ENCODE measurements at places on chromosomes 5 and 9.
A peak's percentile ranks its signal among the peaks of the same experiment; 100 is the strongest.

DNA sequence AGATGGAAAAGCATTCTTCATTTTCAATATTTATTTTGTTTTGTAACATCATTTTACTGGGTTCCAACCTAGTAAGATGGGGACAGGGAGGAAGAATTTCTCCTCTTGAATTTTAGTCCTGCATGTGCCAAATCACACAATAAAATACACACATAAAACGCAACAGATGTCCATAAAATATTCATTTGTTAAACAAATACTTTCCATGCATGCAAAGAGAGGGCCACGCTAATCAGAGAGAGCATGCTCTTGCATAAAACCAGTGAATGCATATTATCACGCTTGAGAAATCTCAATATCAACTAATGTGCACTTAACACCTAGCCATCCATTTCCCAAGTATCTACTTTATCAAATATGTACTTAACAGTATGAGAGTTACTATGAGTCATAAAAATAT lies 212.6 kb upstream of the TARS1 start:
- DNase-seq = no peak

GRCh38 chr9:2173861-2174260 lies 158.7 kb downstream of the SMARCA2 start:
- no peak for DNase-seq

DNA sequence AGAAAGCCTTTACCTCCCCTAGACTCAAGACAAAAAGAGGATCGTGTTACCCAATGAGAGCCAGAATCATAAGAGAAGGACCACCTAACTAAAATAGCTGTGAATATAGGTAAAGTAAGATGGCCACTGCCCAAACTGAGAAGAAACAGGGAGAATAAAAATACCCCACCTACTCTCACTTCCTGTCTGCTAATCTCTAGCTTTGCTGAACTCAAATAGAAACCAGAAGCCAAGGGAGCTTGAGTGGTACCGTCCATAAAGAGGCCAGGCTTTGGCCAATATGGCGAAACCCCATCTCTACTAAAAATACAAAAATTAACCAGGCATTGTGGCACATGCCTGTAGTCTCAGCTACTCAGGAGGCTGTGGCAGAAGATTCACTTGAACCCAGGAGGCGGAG lies 123.0 kb upstream of the FST start:
- DNase-seq = no peak

DNA sequence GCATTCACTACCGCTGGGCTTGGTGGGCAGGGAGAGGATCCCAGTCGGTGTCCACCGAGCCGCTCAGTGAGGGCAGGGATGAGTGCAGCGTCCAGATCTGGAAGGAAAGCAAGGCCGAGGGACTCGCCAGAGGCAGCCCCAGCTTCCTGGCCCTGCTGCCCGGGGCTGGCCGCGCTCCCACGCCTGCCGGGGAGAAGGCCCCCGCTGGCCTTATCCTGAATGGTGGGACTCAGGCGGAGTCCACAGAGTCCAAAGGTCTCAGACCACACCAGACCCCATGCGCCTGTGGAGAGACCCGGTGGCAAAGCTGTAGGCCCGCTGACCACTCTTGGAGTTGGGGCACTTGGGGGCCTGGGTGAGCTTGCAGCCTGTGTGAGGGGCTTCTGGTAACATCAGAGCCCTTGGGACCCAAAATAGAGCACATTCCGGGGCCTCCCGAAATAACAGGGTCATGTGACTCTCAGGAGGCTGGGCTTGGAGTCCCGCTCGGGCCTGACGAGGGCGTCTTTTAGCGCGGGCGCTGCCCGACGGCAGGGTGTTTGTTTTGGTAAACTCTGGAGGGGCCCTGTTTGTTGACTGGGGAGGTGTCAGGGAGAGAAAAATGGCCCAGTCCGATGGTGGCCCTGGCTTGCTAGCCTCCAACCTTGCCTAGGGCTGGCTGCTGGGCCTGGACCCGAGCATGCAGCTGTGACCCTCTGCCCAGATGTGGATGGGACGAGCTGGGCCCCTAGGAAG lies 2.8 kb downstream of the RXRA start:
- no peak for DNase-seq

DNA sequence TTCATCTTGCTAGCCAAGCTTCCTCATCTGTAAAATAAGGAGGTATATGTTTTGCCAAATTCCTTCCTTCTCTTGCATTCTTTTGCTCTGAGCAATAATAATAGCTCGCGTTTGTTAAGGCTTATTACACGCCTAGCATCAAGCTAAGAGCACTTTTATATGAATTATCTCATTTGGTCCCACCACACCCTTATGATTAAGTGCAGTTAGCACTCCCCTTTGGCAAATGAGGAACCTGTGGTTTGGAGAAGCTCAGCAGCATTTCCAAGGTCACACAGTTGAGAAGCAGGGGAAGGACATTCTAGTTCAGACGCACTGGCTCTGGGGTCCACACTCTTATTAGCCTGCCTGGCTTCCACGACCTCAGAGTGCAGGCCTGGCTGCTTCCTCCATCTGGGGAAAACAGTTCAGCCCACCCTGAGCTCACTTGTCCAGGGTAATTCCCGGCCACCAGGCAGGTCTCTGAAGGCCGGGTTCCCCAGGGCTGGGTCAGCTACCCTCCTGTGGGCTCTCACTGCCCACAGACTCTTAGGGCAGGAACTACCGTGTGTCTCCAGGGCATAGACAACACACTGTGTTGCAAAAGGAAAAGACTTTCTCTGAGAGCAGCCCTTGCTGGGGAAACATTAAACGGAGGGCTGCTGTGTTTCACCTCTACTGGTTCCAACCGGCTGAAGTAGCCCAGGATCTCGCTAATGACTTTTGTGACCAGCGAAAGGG lies 9.9 kb upstream of the FBP1 start:
- peak; percentile 42 for DNase-seq

- no peak for DNase-seq
Measured at GRCh38 chr9:38229104-38229500, 160.1 kb upstream of the SHB start.

- DNase-seq = peak; percentile 28
Measured at GRCh38 chr9:124030969-124031451, 19.4 kb downstream of the LHX2 start.

- no peak for DNase-seq
Measured at GRCh38 chr9:124489222-124489621, 18.0 kb downstream of the NR5A1 start.

GRCh38 chr5:159581502-159582249 lies 251.4 kb upstream of the IL12B start:
- DNase-seq = peak; percentile 91

DNA sequence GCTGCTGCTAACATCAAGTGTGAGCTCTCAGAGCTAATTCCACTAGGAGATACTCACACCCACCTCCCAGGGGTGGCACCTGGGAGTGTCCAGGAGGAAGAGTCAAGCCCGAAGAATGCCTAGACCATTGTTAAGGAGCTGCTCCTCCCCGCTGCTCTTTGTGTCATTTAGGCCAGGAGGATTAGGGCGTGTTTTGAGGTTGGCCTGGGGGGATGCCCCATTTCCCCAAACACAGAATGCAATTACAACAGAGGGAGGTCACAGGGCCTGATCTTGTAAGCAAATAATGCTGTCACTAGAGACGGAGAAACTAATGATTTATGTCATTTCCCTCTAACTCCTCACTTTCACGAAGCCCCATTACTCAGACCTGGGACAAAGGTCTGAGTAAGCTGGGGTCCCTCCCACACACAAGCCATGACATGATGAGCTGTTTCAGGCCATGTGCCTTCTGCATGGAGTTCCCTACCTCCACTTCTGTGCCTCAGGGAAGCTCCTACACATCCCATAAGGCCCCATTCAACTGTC lies 312.5 kb downstream of the ACTL7B start:
- DNase-seq = no peak

DNA sequence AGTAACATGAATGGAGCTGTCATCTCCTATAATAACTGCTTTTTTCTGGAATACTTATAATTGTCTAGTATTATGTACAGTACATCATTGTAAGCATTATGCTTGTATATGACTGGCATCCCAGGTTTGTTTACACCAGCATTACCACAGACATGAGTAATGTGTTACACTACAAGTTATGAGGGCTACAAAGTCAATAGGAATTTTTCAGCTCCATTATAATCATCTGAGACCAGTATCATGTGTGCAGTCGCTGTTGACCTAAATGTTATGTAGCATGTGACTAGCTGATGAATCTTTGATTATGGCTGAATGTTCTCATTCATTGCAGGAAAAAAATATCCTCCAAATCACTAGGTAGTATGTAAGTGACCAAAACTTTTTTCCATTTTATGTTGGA lies 2.2 kb downstream of the ZCCHC9 start:
- DNase-seq = peak; percentile 27

- DNase-seq = no peak
Measured at GRCh38 chr9:88435336-88435735, 47.1 kb downstream of the SPIN1 start.

DNA sequence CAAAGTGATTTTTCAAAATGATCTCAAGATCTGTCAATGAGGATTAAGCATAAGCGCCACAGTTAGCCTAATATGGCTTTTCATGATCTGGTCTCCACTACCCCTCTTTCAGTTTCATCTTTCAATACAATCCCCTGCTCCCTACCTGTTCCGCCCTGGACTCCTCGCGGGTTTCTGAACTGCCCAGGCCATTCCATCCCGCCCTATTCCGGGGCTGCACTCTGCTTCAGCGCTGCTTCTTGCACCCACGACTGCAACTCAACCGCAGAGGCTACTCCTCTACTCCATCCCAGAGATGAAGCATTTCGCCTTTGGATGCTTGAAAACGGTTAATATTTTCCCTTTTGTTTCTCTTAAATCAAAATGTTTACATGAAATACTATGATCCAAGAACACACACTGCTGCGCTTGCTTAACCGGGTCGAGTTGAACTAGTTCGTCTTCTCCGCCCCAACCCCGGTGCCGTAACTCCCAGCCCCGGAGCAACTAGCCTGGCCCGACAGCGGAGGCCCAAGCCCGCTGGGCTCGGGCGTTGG lies 716 bp upstream of the OTULIN start:
- DNase-seq = no peak

- DNase-seq = no peak
Measured at GRCh38 chr9:18822850-18823249, 210.2 kb downstream of the SAXO1 start.

GRCh38 chr9:128215491-128216409 lies 12.6 kb downstream of the DNM1 start:
- peak; percentile 85 for DNase-seq

- DNase-seq = no peak
Measured at GRCh38 chr5:141135718-141136266, 786 bp downstream of the PCDHB5 start.

- no peak for DNase-seq
Measured at GRCh38 chr5:77251921-77252320, 41.4 kb downstream of the PDE8B start.

- DNase-seq = no peak
Measured at GRCh38 chr5:77316871-77317661, 106.6 kb downstream of the PDE8B start.

DNA sequence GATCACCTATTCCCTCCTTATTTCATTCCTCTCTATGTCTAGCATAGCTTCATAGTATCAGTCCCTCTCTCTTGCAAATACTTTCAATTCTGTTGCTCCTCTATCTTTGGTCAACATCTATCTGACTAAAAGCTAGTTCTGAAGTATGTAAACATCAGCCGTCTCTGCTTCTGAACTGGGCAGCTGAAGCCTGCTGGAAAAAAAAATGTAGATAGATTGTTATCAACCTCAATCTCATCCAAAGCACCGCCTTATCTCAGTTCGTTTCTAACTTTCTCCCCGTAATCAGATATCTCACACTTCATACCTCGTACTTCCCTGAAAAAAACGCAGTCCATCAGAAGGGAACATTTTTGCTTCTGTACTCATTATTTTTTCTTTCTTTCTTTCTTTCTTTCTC lies 4.5 kb upstream of the SEMA6A start:
- no peak for DNase-seq

DNA sequence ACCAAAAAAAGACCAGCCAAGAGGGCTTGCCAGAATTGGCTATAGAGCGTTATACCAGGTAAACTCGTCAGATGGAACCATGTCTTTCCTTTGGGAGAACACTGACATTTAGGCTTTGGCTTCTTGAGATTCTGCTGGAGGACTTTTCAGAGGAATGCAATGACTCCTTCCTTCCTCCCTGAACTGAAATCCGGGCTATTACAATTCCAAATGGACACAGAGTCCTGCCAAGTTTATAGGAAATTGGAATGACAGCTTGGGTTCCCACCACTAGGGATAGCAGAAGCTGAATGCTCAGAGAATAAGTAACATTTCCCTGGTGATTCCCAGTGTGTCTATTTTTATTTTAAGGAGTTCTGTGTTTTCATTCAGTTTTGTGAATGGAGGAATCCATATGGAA lies 143.0 kb downstream of the FGF1 start:
- DNase-seq = peak; percentile 26

- DNase-seq = peak; percentile 63
Measured at GRCh38 chr9:122180633-122181032, 20.9 kb downstream of the MORN5 start.

- no peak for DNase-seq
Measured at GRCh38 chr5:99674101-99674500, 745.3 kb upstream of the CHD1 start.

DNA sequence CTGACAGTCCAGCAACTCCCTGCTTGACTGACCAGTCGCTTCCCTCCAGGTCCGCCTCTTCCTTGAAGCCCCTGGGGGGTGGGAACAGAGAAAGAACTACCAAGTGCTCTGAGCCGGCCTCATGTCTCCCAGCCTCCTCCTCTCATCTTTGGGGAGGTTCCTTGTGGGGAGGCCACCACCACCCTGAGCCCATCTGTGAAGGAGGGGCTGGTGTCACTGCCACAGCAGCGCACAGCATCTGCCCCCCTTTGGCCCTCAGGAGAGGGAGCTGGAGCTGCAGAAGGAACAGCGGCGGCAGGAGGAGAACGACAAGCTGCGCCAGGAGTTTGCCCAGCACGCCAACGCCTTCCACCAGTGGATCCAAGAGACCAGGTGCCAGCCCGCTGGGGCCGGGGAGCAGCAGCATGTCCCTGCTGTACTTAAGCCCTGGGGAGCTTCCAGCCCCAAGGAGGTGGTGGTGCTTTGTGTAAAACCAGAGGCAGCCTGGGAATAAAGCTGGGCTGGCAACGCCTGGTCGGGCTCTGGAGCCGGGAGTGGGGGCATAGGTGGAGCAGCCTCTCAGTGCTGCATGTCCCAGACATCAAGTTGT lies 29.4 kb downstream of the DYNC2I2 start:
- no peak for DNase-seq

GRCh38 chr9:100058699-100059579 lies 39.9 kb downstream of the ERP44 start:
- DNase-seq = no peak

DNA sequence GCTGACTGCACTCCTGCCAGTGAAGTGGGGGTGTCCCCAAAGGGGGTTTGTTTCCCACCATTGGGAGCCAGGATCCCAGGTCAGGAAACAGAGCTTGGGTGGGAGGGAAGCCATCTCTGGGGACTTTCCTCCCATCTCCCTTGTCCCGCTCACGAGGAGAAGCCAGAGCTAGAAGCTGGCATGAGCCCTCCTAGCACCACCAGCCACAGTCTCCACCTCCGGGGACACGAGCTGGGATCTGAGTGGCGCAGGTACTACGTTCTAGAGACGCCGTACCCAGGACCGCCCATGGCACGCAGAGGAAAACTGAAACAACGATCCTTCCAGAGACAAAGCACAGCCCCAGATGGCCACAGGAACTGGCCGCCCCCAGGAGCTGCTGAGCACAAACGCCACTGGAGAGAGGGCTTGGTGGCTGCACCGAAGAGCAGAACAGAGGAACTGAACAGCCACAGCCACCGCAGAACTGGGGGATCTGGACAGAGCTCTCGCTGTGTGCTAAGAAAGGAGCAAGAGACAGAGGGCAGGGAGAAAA lies 29.8 kb downstream of the ADAMTS2 start:
- DNase-seq = no peak

GRCh38 chr5:146079695-146080373 lies 25.5 kb downstream of the PLAC8L1 start:
- peak; percentile 2 for DNase-seq
